ENCODE measurements at places on chromosomes 7 and 10.

DNA sequence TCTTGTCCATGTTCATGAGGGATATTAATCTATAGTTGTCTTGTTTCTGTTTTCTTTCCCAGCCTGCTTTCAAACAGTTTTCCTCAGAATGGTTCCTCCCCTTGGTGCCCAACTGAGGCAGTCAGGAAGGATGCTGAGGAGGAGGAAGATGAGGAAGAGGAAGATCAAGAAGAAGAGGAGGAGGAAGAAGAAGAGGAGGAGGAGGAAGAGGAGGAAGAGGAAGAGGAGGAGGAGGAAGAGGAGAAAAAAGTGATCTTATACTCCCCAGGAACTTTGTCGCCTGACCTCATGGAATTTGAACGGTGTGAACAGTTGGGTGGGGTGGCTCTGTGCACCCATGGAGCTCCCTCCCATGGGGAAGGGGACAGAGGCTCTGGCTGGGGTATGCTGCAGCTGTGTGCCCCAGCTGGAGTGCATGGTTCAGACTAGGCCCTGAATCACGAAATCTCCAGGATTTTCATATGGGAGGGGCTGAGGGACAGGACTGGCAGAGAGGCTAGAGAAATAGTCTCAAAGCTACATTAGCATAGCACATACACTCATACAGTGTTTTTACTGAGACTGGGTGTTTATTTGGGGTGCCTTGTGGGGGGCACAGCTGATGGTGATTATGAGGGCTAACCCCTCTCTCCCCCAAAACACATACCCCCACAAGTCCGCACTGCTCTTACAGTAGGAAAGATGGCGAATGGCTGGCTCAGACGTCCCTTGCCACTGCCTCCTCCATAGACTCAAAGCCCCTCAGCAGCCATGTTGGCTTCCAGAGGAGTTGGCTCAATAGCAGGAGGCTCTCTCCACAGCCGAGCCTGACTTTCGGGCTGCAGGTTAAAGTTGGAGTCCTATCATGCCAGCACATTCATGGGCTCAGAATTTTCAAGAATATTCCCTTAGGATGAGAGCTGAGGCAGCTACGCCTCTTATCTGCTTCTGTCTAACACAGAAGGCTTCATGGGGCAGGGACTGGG lies 11.9 kb downstream of the STRA8 start:
- DNase-seq = no peak

DNA sequence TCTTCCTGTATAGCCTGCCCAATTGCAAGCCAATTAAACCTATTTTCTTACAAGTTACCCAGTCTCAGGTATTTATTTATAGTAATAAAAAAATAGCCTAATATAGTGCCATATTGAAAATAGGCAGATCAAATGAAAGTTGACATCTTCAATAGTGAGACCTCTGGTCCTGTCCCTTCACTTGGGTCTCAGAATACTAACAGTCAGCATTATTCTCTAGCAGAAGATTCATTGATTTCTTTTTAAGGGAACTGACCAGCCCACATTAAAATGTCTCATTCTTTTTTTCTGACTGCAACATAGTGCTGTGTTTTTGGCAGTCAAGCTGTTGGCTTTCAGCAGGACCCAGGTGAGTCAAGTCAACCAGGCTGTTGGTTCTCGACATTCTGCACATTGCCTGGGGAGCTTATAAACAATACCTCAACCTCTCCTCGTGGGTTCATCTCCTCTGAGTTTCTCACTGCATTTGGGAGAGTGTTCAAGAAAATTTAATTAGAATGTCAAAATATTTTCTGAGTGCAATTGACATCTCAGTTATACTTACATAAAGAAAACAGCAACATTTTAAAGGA lies 109.8 kb downstream of the MKX start:
- DNase-seq = no peak

- no peak for DNase-seq
Observed at GRCh38 chr10:121240011-121240410, 358.2 kb downstream of the FGFR2 start.

DNA sequence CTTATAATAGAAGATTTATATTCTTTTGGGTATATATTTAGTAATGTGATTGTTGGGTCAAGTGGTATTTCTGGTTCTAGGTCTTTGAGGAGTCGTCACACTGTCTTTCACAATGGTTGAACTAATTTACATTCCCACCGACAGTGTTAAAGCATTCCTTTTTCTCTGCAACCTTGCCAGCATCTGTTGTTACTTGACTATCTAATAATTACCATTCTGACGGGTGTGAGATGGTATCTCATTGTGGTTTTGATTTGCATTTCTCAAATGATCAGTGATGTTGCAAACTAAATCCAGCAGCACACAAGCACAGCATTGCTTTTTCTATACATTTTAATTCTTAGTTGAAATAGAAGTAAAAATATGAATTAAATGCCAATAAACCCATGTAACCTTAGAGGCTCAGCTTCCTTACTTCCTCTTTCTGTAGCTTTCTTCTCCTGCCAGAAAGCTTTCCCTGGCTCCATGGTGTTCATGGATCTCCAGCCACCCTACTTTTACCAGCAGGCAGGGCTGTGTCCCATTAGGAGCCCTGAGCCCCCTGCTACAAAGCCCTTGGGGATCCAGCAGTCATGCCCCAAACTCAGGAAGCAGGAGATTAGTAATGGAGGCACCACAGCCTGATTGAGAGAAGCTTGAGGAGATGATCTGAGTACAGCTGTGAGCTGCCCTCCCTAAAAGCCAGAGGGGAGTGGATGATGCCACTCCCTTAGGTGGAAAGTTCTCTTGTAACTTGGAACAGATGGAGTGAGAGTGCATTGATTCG lies 158.6 kb downstream of the TMEM178B start:
- DNase-seq = no peak

DNA sequence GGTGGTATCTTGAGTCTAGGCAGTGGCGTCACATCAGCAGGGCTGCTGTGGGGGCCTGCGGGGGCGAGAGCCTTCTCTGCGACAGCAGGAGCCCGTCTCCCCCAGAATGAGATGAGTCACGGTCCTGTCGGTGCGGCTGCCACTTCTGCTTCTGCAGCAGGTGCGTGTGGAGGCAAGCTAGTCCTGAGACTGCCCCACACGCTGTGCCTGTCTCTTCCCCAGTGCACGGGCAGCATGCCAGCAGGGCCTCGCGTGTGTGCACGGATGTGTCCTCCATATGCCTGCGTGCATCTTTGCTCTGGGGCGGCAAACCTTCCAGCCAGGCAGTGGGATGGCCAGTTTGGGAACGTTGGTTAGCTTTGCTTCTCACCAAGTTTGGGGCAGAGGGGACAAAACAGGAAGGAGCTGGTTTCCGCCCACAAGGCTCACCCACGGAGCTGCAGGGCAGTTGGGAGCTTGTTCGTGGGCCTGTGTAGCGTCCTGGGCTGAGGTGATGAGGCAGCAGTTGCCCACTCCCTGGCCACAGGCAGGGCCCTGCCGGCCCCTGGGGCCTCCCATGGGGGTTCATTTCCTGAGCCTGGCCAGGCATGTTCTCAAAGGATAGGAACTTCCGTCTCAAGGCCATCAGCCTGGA lies 60.8 kb upstream of the PPIF start:
- DNase-seq = no peak

- DNase-seq = peak; percentile 45
Observed at GRCh38 chr7:2523941-2524807, 4.6 kb downstream of the LFNG start.

DNA sequence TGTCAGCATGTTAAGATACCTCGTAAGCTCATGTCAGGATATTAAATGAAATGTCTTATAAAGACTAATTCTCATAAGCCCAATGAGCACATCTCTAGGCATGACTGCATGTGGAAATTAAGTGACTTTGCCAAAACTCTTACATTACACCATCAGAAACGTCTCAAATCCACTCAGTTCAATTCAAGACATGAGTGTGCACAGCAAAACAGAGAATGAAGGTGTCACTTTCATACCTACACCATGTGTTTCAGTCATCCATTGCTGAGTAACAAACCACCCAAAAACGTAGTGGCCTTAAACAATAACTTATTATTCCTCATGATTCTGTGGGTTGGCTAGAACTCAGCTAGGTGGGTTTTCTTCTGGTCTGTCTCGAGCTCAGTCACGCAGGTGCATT lies 99.8 kb downstream of the ATE1 start:
- no peak for DNase-seq

DNA sequence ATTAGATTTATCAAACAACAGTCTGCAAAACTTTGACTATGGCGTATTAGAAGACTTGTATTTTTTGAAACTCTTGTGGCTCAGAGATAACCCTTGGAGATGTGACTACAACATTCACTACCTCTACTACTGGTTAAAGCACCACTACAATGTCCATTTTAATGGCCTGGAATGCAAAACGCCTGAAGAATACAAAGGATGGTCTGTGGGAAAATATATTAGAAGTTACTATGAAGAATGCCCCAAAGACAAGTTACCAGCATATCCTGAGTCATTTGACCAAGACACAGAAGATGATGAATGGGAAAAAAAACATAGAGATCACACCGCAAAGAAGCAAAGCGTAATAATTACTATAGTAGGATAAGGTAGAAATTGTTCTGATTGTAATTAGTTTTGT lies 31.4 kb downstream of the LRRC17 start:
- DNase-seq = no peak

GRCh38 chr7:40341836-40342235 lies 207.0 kb downstream of the SUGCT start:
- DNase-seq = no peak

GRCh38 chr7:121331574-121331973 lies 2.8 kb downstream of the WNT16 start:
- DNase-seq = no peak

GRCh38 chr7:150420242-150420641 lies 30.2 kb upstream of the GIMAP8 start:
- no peak for DNase-seq

DNA sequence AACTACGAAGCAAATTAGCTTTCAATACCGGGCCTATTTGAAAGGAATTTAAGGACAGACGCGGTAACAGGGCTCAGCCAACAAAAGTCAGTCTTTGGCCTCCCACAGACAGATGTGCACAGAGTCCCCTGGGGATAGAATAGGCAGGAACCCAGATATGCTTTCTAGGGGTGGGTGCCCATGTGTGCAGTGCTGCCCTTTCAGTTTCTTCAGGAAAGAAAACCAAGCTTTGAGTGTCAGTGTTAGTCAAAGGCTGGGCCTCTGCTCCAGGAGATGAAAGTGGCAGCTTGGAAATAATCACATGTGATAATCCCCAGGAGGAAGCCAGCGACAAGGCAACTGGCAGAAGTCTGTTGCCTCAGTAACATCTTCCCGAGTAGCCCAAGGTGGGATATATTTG lies 43.8 kb upstream of the CSTF2T start:
- DNase-seq = no peak

GRCh38 chr10:115918812-115919211 lies 354.2 kb downstream of the GFRA1 start:
- no peak for DNase-seq

GRCh38 chr7:45709168-45710042 lies 135.2 kb downstream of the ADCY1 start:
- no peak for DNase-seq

DNA sequence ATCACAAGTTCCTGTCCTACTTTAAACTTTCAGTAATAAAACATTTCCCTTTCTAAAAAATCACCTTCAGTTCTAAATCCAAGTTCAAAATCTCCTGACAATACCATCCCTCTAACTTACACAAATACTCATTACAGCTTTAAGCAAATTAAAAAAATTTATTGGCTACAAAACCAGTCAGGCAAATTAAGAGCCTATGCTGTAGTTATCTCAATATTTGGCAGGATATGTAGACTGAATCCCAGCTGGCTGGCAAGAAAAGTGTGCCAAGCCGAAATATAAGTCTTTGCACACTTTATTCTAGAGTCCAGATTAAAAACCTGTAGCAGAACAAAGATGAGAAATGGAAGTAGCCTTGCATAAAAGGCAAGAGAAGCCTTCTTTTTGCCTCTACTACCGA lies 9.5 kb downstream of the WAPL start:
- DNase-seq = no peak

- no peak for DNase-seq
Observed at GRCh38 chr7:104208421-104208780, 588 bp upstream of the ORC5 start.

- DNase-seq = no peak
Observed at GRCh38 chr10:104809288-104810090, 168.4 kb downstream of the SORCS3 start.

GRCh38 chr10:132845780-132846595 lies 60.0 kb upstream of the NKX6-2 start:
- no peak for DNase-seq

DNA sequence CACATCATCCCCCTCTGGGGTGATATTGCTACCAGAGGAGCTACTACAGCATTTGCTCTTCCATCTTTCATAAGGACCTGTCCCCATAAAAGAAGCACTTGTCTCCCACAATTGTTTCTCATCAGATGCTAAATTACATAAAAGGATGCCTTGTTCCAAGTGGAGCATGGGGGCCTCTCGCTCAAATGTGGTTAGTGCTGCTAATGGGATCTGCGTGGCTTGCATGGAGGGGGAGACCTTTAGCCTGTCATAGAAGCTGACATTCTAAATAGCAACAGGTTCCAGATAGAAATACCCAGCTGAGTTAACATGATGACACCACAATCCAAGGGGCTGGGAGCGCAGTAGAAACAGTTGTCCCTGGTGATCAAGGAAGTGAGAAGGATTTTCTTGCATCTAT lies 257.9 kb downstream of the SFMBT2 start:
- no peak for DNase-seq

DNA sequence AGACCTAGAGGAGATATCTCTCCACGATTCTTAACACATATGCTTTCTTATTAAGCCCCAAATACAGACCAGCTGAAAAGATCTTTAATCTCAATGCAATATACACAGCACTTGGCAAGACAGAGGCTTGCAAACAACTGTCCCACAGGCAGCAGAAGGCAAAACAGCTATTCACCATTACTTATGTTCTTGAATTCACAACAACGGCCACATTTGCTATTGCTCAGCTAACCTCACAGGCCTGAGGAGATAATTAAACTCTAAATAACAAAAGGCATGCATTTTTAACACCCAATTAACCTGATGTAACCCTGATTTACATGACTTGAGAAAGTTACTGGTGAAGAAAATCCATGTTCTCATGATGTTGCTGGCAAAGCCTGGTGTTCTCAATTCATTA lies 216.4 kb downstream of the CRPPA start:
- DNase-seq = no peak

DNA sequence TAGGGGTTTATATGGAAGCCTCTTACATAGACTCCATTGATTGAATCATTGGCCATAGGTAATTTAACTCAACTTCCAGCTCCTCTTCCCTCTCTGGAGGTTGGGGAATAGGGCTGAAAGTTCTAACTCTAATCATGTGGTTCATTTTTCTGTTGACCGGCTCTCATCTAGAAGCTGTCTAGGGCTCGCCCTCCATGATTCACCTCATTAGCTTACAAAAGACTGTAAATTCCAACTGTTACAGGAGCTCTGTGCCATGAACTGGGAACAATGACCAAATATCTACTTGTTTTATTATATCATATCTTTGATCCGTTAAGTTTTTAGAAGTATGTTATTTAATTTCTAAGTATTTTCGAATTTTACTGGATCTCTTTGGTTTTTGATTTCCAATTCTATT lies 263.0 kb downstream of the TCF7L2 start:
- no peak for DNase-seq
